GM04503 (cell line): ENCODE measurements at places on chromosomes 13 and 19.

DNA sequence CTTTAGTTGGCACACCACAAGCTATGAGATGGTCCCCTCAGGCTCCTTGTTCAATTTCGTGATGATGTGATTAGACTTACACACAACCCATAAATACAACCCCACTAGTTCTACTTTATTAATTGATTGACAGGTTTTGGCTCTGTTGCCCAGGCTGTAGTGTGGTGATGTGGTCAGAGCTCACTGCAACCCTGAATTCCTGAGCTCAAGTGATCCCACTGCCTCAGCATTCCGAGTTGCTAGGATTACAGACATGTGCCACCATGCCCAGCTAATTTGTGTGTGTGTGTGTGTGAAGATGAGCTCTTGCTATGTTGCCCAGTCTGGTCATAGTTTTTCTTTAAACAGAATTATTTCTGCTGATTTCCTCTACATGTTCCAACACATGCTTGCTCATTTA, 17.5 kb upstream of the HTR2A start:
- no peak for DNase-seq

GRCh38 chr19:271856-272255, 19.3 kb downstream of the PLPP2 start:
- DNase-seq: no peak

DNA sequence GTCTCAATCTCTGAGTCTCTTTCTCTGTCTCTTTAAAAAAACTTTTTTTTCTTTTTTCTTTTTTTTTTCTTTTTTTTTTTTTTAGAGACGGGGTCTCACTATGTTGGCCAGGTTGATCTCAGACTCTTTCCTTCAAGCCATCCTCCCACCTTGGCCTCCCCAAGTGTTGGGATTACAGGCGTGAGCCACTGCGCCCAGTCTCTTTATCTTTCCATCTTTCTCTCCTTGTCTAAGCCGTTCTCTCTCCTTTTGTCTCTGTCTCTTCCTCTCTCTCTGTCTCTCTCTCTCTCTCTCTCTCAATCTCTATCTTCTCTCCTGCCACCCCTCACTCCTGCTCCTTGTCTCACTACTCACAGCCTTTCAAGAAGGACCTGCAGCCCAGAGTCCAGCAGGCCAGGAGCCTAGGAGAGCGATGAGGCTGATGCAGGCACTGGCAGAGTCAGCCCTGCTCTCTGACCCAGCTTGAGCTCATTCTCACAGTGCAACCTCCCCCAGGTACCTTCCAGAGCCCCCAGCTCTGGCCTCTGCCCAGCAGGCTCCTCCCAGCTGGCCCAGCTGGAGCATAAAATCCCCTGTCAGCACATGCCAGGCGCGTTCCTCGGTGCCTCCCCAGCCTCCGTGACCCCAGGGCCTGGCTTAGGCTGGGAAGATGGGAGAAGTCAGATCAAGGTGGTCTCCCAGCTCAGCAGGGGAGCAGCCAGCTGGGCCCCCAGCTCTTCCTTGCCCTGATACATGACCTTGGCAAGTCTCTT, at the start of gene NPHS1:
Gene NPHS1, minus strand, starts transcription at position 476 of the 752 bp plus-strand sequence. CDS start 667 bp downstream, outside the sequence.
- no peak for DNase-seq

DNA sequence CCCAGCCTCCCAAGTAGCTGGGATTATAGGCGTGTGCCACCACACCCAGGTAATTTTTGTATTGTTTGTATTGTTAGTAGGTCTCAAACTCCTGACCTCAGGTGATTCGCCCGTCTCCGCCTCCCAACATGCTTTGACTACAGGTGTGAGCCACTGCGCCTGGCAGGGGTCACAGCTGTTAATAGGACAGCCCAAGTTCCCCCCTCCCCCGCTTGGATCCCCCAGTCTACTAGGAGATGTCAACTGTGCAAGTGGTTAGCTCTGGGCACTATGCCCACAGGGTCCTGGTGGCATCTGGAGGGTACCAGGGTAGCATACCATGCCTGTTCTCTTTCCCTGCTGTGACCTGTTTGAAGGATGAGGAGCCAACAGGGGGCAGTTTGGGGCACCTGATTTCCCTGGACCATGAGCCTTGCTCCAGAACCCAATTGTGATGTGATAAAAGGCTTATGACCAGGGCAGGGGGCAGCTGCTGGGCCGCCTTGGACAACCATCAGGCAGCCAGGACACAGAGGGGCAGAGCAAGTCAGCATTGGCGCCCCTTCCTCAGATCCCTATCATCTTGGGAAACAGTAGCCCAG, at the start of gene TSPAN16:
Gene TSPAN16, plus strand, starts transcription at position 496 of the 581 bp plus-strand sequence. CDS start 138 bp downstream, outside the sequence.
- no peak for DNase-seq

- DNase-seq: peak; percentile 55
Observed at GRCh38 chr13:50592412-50593155, 250.9 kb downstream of the DLEU7 start.

DNA sequence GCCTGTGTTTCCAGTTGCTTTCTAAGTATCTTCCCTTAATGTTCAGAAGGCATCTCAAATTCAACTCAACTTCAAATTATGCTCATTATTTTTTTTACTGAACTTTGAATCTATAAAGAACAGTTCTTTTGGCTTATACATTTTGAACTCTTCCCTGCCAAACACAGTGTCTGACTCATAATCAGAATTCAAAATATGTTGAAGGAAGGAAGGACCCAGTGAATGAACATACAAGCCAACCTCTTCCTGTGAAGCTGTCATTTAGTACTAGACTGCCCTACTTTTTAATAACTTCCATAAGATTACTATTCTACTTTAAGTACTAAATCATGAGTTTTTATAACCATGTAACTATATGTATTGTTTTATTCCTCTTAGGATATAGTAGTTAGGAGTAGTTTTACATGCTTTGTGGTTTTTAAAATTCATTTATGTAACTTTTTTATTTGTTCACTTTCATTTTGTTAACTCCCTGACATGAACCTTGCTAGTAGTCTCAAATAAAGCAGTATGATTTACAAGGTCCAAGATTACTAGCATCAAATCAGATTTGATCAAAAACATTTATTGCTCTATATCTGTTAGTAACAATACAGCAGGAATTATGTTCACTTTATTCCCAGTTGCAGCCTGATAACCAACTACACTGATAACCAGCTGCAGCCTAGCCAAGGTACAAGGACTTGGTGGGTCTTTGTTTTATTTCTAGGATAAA, 6.4 kb downstream of the NUDT15 start:
- peak; percentile 50 for DNase-seq

DNA sequence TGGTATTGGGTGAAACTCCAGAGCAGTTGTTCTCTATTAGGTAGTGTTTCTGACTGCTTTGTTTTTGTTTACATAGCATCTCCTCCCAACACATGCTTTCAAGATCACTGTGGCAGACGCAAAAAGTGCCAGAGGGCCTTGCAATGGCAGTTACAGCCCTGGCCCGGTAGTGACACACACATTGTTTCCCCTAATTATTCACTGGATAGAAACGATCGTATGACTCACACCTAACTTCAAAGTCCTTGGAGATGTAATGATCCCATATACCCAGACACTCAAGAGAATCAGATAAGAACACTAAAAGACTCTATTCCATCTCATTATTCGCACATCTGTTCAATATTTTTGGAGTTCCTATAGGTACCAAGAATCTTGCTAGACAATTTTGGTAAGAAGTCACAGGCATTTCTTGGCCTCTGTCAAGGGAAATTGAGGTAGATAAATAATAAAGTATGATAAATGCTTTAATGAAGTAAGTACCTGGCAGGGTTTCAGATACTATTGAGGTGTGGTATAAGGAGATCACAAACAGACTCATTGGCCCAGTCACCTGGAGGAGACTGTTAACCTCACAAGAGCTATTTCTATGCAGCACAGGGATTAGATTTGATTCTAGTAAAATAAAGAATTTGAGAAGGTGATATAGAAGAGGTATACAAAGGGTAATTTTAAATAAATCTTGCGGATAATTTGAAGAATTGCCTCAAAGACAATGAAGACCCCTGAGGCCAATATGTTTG, 485.3 kb downstream of the SLITRK6 start:
- peak; percentile 3 for DNase-seq

GRCh38 chr13:41701676-41702075, 244.3 kb downstream of the RGCC start:
- DNase-seq: no peak

GRCh38 chr13:99004978-99005377, 27.1 kb upstream of the DOCK9 start:
- DNase-seq: no peak

- DNase-seq: peak; percentile 42
Observed at GRCh38 chr19:42129399-42130253, 2.6 kb downstream of the POU2F2 start.

DNA sequence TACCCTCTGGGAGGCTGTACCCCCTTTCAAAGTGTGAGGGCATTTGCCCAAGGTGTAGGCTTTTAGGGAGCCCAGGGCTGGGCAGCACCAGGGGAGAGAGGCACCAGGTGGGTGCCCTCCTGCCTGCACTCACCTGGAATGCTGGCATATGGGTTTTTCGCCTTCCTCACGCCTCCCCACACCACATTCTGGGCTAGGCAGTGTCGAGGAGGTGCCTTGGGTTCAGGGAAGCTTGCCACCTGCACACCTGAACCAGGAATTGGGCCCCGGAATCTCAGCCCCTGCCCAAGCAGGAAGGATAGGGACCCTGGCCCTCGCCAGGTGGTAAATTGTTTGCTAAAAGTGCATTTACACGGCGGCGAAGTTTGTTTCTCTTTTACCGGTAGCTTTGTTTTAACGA, 5.1 kb upstream of the TSHZ3 start:
- no peak for DNase-seq

- DNase-seq: no peak
Observed at GRCh38 chr13:28650284-28650683, 8.6 kb upstream of the POMP start.

DNA sequence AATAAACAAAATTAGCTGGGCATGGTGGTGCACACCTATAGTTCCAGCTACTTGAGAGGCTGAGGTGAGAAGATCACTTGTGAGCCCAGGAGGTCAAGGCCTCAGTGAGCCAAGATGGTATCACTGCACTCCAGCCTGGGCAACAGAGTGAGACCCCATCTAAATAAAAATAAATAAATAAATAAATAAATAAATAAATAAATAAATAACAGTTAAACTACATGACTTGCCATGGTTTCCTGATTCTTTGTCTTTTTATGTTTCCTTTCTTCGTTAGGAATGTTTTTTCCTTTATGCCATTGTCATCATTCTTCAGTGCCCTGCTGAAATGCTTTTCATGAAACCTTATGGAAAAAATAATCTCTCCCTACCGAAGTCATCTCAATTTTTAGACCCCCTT, 35.2 kb upstream of the CXCL17 start:
- DNase-seq: no peak

- DNase-seq: no peak
Observed at GRCh38 chr13:33367926-33368325, 82.4 kb upstream of the STARD13 start.

DNA sequence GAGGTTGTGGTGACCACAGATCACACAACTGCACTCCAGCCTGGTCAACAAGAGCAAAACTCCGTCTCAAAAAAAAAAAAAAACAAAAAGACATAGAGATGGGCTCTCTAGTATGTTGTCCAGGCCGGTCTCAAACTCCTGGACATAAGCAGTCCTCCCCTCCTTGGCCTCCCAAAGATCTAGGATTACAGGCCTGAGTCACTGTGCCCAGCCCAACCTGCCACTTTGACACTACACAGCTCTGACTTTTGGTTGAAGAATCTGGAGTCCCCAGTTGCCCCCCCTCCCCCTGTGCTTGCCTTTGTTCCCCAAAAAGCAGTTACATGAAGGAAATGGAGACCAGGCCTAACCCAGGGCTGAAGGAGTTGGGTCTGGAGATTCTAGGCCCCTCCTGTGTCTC, 12.9 kb downstream of the CARM1 start:
- DNase-seq: no peak

DNA sequence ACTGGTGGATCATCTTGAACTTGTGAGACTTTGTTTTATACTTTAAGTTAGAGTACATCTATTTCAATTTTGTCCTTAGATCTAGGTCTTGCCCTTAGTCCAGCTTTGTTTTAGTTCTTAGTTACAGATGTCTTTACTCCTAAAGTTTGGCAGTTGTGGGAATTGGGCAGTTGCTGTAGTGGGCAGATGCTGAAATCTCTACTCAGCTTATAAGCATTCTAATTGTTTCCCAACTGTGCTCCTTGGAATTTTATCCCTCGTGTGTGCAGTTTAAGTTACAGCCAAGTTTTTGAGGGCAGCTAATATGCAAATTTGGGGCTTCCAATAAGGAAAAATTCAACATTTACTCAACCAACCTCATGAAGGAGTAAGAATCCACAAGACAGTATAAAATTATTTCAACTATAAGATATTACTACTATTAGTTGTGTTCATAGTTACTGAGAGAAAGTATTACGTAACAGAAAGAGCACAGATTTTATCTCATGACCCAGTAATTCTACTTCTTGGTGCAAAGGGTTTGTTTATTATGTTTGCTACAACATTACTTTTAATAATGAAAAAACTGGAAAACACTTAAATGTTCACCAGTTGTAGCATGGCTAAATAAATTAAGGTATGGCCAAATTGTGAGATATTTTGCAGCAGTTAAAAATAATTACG, 32.9 kb downstream of the CCDC122 start:
- peak; percentile 62 for DNase-seq

- peak; percentile 23 for DNase-seq
Observed at GRCh38 chr13:46751811-46752635, 44.9 kb downstream of the ESD start.

DNA sequence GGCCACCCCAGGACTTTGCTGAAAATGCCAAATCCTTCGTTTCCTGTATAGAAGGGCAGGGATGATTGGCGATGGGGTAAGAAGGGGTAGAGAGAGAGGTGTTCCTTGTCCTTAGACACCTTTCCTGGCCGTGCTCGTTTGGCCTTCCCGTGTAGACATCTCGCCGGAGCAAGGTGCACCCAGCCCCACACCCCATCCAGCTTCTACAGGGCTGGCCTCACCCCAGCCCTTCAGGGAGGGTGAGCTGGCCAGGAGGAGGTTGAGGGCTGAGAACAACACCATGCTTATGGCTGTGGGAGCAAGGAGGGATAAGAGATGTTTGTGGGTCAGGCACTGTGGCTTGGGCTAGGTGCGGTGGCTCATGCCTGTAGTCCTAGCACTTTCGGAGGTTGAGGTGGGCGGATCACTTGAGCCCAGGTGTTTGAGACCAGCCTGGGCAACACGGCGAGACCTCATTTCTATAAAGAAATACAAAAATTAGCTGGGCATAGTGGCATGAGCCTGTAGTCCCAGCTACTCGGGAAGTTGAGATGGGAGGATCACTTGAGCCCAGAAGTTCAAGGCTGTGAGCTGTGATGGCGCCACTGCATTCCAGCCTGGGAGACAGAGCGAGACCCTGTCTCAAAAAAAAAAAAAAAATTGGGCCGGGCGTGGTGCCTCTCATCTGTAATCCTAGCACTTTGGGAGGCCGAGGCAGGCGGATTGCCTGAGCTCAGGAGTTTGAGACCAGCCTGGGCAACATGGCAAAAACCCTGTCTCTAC, 15.5 kb downstream of the SMARCA4 start:
- no peak for DNase-seq

- no peak for DNase-seq
Observed at GRCh38 chr13:63690672-63691071, 2275.0 kb upstream of the PCDH20 start.

DNA sequence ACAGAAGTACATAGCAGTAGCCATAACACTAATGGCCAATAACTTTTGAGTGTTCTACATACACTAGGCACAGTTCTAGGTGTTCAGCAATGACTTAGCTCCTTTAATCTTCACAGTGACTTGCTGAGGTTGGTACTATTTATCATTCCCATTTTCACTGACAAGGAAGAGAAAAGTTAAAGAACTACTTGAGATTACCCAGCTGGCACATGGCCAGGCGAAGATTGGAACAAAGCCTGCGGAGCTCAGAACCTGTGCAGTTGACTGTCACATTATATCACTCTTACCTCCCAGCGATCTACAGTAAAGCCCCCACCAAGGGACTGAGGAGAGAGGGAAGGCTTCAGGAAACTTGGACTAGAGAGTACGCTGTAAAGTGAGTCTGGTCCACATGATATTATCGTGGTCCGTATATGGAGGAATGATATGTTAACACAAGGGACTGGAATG, 42.4 kb upstream of the WDFY2 start:
- DNase-seq: no peak
